ENCODE measurements at places on chromosomes 13 and 19. TPM values are rescaled to one million over a fixed set of nuclear protein-coding genes. Genes with fewer than 3 reads are reported as not detected.

The CHAF1A gene
- 30.0 TPM for total RNA-seq

The PGLYRP1 gene
- not detected for total RNA-seq

The PLK5 gene
- total RNA-seq, result not detected

GRCh38 chr13:58528351-58528750 is 896.8 kb downstream of the PCDH17 start:
- no peak for DNase-seq

- DNase-seq, result no peak
These were observed 35.0 kb upstream of the NANOS3 start for GRCh38 chr19:13841962-13842290.

GRCh38 chr19:34336781-34337271 is 28.2 kb upstream of the GPI start:
- peak; percentile 19 for DNase-seq

GRCh38 chr19:41533671-41534215 is 42.2 kb upstream of the CEACAM21 start:
- no peak for DNase-seq

DNA sequence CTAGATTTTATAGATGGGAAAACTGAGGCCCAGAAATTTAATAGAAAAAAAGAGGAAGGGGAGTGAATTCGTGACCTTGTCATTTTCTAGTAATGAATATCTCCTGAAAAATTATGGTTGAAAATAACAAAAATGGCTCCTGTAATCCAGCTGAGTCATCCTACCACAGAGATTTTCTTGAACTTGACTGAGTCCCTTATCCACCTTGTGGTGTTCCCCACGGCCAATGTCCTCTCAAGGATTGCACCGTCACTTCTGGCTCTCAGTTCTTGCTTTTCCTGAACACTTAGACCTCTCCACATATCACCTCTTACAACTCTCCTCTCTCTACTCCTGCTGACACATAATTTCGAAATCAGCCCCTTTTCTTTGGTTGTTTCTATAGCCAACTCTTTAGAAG is 1.2 kb upstream of the KATNAL1 start:
- DNase-seq, result no peak

DNA sequence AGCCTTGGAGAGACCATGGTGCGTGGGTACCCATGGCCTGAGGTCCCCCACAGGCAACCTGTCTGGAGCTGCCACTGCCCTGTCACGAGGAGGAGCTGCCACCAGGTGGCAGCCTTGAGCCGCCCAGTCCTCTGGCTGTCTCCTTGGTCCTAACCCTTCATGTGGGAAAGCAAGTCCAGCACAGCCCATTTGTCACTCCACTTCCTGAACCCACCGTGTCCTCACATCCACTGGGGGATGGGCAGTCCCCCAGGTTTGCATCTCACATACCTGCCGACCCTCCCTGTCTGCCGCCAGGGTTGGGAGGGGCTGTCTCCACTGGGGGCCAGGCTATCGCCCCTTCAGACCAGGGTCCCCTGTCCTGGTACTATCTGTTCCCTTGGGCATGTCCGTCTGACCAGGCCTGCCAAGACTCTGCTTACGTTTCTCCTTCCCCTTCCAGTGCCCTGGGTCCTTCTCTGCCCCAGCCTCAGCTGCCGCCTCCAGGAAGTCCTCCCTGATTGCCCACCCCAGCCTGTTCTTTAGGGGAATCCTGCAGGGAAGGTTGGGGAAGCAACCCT is 4.5 kb downstream of the FAM174C start:
- peak; percentile 77 for DNase-seq

DNA sequence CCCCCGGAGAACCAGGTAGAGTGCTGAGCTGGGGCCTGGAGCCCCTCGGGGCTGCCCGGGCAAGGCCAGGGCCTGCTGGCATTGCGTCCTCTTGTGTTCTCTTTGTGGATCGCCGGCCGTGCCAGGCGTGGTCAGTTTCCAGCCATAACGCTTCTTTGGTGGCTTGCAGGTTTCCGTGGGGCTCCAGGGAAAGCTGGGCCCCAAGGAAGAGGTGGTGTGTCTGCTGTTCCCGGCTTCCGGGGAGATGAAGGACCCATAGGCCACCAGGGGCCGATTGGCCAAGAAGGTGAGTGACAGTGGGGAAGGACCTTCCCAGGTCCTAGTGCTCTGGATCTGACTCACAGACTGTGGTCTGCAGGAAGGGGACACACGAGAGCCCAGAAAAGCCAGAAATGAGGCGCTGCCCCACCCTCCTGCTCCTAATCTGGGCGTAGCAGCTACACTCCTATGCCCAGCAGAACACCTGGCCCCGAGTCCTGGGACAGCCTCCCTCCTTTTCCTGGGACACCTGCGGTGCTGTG is 57.5 kb downstream of the RAB20 start:
- DNase-seq, result no peak

DNA sequence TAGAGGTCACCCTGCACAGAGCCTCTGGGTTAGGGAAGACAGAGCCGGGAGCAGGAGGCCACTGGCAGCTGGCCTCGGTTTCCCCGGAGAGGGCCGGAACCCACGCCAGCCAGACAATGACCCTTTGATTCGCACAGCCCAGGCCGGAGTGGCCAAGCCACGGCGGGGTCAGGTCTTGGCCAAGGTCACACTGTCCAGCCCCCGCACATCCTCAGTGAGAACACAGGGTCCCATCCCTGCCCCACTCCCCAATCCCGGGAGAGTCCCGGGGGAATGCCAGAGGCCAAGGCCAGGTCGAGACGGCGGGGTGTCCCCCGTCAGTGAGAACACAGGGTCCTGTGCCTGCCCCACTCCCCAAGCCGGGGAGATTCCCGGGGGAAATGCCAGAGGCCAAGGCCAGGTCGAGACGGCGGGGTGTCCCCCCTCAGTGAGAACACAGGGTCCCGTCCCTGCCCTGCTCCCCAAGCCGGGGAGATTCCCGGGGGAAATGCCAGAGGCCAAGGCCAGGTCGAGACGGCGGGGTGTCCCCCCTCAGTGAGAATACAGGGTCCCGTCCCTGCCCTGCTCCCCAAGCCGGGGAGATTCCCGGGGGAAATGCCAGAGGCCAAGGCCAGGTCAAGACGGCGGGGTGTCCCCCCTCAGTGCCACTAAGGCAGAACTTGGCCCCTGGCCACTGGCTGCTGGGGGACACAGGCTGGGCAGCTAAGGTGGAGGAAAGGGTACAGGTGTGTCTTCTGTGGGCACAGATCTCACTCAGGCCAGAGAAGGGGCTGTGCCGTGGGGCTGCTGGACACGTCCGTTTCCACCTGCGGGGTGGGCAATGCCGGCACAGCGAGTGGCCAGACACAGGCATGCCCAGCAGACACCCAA is 1.7 kb upstream of the FSTL3 start:
- no peak for DNase-seq

DNA sequence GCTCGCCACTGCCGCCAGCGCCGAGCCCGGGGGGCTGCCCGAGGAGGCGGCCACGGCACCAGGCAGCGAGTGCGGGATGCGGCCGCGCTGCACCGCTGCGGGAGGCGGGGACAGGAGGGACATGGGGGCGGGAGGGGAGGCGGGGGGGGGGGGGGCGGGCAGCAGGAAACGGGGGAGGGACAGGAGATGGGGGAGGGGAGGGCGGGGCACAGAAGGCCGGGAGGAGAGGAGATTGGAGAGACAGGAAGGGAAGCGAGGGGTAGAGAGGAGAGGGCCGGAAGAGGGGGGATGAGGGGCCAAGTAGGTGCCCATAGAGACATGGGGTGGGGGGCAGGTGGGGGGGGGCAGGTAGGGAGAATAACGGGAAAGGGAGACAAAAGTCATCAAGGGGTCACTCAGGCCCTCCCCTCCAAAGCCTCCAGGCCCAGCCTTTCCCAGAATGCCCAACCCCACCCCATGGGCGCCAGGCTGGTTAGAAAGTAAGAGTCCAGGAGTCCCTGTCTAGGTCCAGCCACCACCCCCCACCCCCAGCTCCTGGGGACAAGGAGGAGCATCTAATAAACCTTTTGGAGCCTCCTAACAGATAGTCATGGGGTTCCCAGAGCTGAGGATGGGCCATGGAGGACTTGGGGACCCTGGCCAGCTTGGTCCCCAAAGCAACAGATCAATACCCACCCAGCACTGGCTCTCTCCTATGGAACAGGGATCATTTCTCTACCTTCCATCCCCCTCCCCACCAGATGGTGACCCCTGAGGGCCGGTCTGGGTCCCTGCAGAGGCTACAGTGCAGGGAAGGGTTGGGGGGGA is 9.5 kb downstream of the NR2F6 start:
- peak; percentile 22 for DNase-seq

GRCh38 chr13:96181911-96182310 is 92.0 kb downstream of the HS6ST3 start:
- no peak for DNase-seq
